Activated CD4-positive, alpha-beta memory T cell treated with anti-CD3 and anti-CD28 coated beads, Interleukin-2, amount 10 ng/mL, durations not matched to agents 7 days and 5 days (primary cell): ENCODE measurements at places on chromosomes 12 and 14. TPM values are rescaled to one million over a fixed set of nuclear protein-coding genes. Genes with fewer than 3 reads are reported as not detected.

- no peak for DNase-seq
Measured at GRCh38 chr14:55073856-55074255, 22.4 kb downstream of the MAPK1IP1L start.

DNA sequence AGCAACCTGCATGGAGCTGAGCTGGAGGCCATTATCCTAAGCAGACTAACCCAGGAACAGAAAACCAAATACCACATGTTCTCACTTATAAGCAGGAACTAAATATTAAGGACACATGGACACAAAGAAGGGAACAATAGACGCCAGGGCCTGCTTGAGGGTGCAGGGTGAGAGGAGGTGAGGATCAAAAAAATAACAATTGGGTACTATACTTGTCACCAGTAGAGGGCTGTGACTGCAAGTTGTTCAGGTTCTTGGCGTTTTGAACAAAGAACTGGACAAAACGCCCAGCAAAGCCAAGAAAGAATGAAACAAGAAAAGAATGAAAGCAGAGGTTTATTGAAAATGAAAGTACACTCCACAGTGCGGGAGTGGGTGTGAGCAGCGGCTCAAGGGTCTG lies 208.5 kb upstream of the NEDD1 start:
- no peak for DNase-seq

DNA sequence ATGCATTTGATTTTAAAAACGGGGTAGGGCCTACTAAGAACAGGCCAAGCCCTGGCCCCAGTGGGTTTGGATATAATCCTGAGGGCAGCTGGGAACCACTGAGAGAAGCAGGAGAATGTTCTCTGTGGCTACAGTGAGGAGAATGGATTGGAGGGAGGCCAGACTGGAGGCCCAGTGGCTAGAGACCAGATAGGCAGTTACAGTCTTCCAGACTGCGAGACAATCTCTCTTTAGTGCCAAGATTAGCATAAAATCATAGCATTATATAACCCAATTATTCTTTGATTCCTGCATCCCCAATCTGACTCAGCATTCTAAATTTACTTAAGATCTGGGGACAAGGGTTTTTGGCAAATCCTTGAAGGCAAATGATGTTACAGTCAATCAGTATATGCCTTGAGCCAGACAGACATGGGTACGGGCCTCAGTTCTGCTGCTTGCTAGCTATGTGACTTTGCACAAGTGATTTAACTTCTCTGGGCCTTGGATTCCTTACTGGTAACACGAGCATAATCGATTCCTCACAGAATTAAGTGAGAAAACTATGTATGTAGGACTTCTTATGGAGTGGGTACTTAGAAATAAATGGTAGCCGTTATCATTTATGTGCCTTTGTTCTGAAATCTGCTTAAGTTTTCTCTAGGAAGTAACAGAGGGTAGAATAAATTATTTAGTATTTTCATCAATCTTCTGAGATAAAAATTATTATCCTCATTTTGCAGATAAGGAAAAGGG lies 18.3 kb downstream of the NINJ2 start:
- no peak for DNase-seq

GRCh38 chr12:47188576-47189441 lies 109.0 kb upstream of the AMIGO2 start:
- DNase-seq, result no peak

- no peak for DNase-seq
Measured at GRCh38 chr12:84079626-84080025, 833.0 kb downstream of the SLC6A15 start.

DNA sequence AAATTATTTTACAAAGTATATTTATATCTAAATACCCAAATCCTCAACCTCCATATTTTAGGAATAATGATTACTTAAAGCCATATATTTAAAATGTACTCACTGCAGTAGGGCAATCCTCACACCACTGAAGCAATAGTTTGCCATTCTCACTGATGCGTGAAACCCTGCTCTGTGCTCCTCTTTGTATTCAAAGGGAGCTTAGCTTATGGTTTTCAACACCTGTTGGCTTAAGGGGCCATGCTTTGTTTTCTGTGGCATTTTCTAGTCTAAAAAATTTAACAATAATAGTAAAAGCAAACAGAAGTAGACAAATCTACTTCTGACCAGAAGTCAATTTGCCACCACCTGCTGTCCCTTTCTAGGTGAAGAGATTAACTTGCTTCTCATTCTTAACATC lies 294.6 kb downstream of the FLRT2 start:
- DNase-seq, result no peak

- DNase-seq, result no peak
Measured at GRCh38 chr12:97977870-97978405, 515.3 kb downstream of the RMST start.

DNA sequence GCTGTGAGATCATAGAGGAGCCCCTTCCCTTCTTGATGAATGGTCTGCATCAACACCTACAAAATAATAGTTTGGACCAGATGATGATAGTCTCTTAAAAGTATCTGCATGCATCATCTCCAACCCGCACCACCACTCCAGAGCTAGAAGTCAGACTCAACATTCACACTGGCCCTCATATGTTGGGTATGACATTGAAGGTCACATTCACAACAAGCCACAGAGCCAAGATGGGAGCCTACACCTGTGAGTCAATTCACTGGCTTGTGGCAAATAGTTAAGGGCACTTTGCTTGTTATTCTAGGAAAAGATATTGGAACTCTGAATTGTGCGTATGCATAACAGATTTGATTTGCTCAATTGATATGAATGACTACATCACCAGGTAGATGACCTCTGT lies 1197.9 kb downstream of the VRK1 start:
- DNase-seq, result no peak

GRCh38 chr12:107467716-107468115 lies 217.9 kb upstream of the PWP1 start:
- DNase-seq, result no peak

GRCh38 chr12:1093166-1093751 lies 102.2 kb downstream of the ERC1 start:
- peak; percentile 24 for DNase-seq

- DNase-seq, result no peak
Measured at GRCh38 chr14:68825729-68826128, 32.9 kb upstream of the ZFP36L1 start.

- DNase-seq, result no peak
Measured at GRCh38 chr14:35557221-35557747, 23.3 kb downstream of the INSM2 start.

DNA sequence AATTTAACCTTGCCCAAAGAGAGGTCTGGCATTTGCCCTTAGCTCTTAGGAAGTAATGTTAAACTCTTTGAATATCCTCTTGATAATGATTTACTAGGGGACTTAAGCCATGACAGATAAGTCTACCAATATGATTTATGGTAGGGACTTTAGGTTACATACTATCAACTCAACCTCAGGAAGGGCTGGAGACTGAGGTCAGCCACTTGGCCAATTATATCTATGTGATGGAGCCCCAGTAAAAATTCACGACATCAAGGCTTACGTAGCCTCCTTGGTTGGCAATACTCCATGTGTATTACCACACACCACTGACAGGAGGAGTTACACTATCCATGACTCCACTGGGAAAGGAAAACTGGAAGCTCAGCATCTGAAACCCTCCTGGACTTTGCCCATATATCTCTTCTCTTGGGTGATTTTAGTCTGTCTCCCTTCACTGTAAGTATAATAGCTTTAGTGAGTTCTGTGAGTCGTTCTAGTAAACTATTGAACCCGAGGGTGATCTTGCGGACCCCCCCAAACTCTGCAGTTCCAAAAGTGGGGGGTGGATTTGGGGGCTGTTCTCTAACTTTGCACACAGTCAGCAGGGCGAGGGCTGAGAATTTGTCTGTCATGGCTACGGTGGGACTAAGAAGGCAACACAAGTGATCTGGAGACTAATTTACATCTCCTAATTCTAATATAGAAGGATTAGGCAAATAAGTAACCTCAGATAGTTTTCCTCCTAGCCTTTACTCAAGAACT lies 62.3 kb downstream of the R3HDM2 start:
- DNase-seq, result no peak

DNA sequence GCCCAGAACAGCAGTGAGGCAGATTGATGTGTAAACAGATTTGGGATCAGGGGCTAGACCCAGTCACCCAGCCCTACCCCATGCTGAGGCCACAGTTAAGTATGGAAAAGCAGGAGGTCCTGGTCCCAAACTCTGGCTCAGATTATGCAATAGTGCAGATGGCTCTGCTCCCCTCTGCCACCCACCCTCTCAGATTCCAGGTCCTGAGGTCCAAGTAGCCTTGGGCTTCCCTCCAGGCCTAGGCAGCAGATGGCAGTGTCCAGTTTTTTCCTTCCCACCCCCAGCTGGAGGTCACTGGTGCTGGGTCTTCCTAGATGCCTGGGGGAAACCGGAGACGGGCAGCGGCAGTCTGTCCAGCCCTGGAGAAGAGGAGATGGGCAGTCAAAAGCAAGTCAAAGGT lies 2.8 kb upstream of the DHH start:
- no peak for DNase-seq

GRCh38 chr12:120438495-120439198 lies 734 bp downstream of the COX6A1 start:
- DNase-seq, result no peak

DNA sequence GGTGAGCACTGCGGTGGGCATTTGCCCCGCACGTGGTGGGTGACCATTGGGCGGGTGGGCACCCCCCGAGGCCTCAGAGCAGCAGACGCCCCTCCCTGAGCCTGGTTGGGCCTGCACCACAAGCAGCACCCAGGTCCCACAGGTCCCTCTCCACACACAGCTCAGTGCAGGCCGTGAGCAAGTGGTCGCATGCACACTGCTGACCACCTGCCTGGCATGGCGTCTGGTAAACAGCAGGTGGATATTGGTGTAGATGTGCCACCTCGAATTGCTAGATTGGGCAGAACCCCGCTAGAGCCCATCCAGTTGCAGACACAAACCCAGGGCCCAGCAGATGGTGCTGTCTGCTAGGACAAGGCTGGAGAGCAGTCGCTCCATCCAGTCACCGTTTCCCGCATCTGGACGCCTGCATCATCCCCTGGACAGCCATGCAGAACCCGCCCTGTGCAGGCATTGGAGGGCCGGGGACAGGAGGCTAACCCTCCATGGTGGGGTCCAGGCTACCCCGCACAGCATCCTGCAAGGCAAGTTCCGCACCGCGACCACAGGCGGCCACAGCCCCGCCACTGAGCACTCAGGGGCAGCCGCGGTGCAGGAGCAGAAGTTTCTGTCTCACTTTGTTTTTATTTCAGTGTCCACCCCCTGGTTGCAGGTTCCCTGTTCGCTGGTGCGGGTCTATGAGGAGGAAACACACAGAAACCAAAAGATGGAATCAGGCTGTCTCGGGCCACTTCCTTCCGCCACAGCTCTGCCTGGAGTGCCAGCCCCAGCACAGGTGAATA lies 45.6 kb upstream of the RIMBP2 start:
- peak; percentile 66 for DNase-seq

- DNase-seq, result no peak
Measured at GRCh38 chr12:63876980-63877379, 32.5 kb downstream of the SRGAP1 start.

- DNase-seq, result no peak
Measured at GRCh38 chr12:131389054-131390013, 321.6 kb upstream of the SFSWAP start.

- DNase-seq, result peak; percentile 61
Measured at GRCh38 chr14:77302926-77303325, 17.8 kb downstream of the POMT2 start.

- DNase-seq, result no peak
Measured at GRCh38 chr14:68109132-68109900, 289.7 kb downstream of the RAD51B start.

DNA sequence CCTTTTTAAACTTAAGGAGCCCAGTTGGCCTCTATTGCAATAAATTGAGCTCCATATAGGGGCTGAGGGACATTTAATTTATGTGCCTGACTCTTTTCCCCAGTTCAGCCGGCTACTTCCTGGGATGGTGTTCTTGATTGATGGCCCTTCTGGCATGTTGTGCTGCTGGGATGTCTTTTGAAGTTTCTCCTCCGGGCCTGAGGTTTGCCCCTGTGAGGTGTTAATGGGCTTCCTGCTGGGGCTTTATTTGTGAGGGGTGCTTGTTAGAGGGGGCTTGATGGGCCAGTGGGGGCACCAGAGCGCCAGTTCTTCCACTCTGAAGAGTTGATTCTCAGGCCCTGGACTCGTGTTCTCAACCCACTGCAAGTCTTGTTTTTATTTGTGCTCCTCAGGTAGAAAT lies 69.6 kb downstream of the CHST11 start:
- no peak for DNase-seq

DNA sequence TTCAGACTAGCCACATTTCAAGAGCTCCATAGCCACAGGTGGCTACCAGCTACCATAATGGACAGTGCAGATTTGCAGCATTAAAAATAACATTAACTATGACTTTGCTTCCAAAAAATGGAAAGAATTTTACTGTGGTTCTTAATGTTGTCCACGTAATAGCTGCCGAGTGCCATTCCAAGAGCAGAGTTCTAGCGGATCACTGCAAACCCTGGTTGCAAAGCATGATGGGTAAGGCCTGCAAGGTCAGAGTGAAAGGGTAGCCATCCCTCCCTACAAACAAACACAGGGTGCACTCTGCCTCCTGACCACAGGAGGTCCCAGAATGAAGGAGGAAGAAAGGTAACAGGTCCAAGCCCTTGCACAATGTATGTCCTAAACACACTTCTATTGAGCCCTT lies 157.6 kb downstream of the DPF3 start:
- no peak for DNase-seq

GRCh38 chr14:91417120-91417982 lies at the start of gene CCDC88C:
TSS of gene CCDC88C (minus strand) at chr14:91417820. CDS start at chr14:91417690, 130 bp downstream.
- peak; percentile 80 for DNase-seq

The REC8 gene
- 48.0 TPM for total RNA-seq

The GLIPR1L2 gene
- 0.35 TPM for total RNA-seq

The PPP1R1A gene
- not detected for total RNA-seq

The RGS6 gene
- 3.1 TPM for total RNA-seq

The OR4K13 gene
- not detected for total RNA-seq

The MON2 gene
- 42.0 TPM for total RNA-seq

The VRTN gene
- total RNA-seq, result not detected

The C12orf56 gene
- total RNA-seq, result not detected

The LRFN5 gene
- total RNA-seq, result not detected

The PLXNC1 gene
- total RNA-seq, result 27.1 TPM

The CAPZA3 gene
- total RNA-seq, result not detected

The GPR84 gene
- total RNA-seq, result 0.18 TPM

The KCNMB4 gene
- total RNA-seq, result 0.23 TPM
